Fibroblast of skin of left biceps (primary cell): ENCODE measurements at places on chromosomes 2 and 18.

- DNase-seq, result no peak
Observed at GRCh38 chr2:45145073-45145899, 136.0 kb upstream of the SIX2 start.

GRCh38 chr2:28276076-28276618 lies 116.5 kb upstream of the FOSL2 start:
- DNase-seq, result peak; percentile 96

DNA sequence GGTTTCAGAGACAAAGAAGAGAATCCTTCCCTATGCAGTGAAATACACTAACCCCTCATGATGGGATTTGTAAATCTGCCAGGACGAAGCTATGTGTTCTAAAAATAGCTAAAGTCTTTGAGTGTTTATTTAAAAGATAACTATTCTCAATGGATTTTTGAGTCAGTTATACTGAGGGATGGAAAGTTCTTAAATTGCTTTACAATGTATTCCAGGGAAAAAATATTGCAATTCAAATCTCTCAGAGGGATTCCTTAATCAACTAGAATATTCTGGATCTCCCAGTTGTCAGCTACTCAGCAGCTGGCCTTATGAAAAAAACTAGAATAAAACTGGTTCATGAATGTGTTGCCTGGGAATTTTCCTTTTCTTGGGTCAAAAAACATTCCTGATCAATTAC lies 312.4 kb downstream of the PLCL1 start:
- peak; percentile 48 for DNase-seq

- DNase-seq, result peak; percentile 66
Observed at GRCh38 chr2:107325981-107326786, 440.2 kb upstream of the ST6GAL2 start.

DNA sequence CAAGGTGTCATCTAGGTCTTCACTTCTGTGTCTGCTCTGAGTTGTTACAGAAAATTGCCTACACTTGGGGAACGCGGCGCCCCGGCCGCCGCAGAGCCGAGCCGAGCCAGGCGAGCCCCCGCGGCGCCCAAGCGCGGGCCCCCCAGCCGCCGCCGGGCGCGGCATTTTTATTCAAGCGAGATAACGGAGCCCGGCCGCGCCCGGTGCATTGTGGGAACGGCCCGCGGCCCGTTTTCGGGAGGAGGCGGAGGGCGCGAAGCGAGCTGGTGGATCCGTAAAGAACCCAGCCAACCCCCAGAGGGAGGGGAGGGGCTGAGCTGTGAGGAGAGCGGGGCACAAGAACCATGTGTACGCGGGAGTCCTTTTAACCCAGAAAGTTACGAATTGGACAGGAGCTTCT lies 191.8 kb downstream of the FTCDNL1 start:
- DNase-seq, result peak; percentile 8

GRCh38 chr2:148582679-148583511 lies 61.7 kb upstream of the EPC2 start:
- no peak for DNase-seq

- peak; percentile 49 for DNase-seq
Observed at GRCh38 chr2:209351636-209352035, 72.2 kb upstream of the MAP2 start.

GRCh38 chr2:201674298-201674697 lies 24.1 kb downstream of the MPP4 start:
- no peak for DNase-seq

DNA sequence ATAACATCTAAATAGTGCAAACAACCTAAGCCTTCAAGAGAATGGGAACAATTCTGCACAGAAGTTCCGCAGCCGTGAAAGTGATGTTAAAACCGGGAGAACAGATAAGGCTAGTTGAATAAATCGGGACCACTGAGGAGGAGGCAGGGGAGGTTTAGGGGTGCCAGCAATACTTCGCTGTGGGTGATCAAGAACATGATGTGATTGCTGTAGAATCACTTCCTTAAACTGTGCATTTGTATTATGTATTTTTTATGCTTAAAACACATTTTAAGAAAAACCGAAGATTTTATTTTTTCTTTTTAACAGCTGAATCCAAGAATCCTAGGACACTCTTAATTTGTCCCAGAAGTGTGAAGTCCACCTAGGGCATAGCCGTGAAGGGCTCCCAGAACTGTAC lies 33.6 kb downstream of the TTC32 start:
- no peak for DNase-seq

- DNase-seq, result peak; percentile 54
Observed at GRCh38 chr2:224793946-224794345, 77.8 kb upstream of the CCDC195 start.

DNA sequence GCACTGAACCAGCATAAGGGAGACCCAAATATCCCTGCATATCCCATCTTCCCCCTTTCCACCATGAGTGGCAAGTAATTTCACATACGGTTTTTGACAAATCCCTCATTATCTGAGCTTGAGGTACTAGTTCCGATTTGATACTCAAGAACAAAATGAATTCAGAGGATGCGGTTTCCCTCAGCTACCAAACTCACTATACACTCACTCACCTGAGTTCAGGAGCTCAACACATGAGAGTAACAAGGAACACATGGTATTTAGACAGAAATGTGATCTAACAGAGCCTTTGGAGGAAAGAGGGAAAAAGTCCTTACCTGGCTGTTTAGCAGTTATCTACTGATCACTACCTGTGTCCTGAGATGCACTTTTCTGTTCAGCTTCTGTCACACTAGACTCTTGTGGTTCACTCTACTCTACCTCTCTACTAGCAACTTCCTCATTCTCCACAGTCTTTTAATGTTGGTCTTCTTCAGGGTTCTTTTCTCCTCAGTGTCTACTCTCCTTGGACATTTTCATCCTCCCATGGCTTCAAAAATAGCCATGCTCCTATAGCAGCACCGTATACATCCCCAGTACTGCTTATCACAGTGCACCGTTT lies 25.1 kb downstream of the ASXL2 start:
- DNase-seq, result no peak

DNA sequence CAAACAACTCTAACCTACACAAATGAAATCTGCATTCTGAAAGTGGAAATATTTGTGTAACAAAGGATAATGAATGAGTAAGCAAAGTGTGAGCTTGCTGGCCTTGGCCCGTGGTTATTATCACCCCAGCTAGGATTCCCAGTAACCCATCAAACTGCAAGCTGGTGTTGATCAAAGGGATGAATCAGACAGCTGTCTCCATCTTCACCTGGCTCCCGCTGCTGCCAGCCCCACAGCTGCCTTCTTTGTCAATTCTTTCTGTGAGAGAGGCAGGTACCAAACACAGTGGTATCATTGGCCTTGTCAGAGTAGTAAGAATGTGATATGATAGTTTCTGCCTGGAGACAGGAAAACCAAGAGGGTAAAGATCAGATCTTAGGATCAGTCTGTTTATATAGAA lies 25.2 kb upstream of the RGPD4 start:
- no peak for DNase-seq

GRCh38 chr2:25131567-25132298 lies 36.6 kb downstream of the POMC start:
- no peak for DNase-seq

GRCh38 chr18:8890957-8891464 lies 185.7 kb downstream of the MTCL1 start:
- peak; percentile 86 for DNase-seq

GRCh38 chr2:202317080-202317857 lies 51.7 kb downstream of the NOP58 start:
- DNase-seq, result peak; percentile 92

GRCh38 chr2:128734521-128735295 lies 416.0 kb upstream of the HS6ST1 start:
- DNase-seq, result no peak

DNA sequence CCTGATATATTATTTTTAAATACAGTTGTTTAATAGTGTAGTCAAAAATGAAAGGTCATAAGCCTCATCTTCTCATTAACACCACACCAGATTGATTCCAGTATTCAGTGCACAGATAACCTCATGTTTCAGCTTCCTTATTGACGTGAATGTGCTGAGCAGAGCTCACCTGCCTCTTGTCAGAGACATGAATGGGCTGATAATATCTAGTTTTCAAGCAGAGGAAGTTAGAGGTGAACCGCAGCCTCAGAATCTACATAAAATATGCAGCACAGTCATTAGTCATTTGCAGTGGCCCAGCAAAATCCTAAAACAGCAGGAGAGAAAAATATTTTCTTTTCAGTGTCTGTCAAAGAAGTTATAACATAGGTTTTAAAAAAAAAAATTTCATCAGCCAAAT lies 216.2 kb downstream of the GBX2 start:
- no peak for DNase-seq

DNA sequence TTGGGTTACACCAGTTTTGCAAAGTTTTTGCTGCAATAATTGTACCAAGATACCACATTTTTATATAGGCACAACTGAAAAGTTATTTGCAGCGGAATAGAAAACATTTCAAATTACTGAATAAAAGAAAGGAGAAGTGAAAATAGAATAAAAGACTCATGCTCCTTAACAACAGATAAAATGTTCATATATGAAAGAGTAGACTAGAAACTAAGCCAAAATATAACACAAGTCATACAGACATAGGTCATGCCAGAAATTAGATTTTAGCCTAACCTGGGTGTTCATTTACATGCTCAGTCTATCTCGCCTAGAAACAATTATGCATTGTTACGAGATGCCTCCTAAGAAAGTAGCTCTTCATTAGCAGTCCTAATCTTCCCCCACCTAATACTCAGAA lies 16.4 kb upstream of the MAP3K20 start:
- no peak for DNase-seq

- no peak for DNase-seq
Observed at GRCh38 chr18:7307526-7307925, 76.6 kb downstream of the LRRC30 start.

DNA sequence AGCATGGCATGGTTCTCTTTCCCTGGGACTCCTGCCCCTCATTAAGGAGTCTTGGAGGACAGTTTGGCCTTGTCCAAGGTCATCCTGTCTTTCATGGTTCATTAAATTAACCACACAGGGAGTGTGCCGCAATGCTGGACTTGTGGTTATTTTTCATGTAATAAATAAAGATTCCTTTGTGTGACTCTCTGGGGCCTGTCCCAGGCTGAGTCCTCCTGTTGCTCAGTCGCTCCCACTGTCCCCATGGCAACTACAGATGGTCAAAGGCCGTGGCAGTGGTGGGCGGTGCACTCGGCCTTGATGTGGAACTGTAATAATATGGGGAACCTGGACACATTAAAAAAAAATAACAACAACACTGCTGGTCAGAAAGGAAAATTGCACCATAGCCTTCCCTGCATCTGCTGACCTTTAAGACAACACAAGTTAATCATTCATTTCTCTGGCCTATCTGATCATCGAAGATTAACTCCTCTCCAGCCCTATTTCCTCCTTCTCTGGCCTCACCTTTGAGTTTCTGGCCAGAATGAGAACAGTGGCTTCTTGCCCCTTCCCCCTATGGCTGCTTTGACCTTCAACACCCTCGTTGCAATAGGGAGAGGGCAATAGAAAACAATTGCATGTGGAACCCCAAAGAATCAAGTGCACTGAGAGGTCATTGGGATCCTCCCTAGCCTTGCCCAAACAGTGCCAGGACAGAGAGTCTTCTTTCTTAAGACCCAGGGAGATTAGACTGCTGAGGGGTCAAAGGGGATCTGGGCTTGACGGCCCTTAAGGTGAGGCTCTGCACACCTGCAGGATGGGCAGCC lies 44.7 kb downstream of the PSD4 start:
- no peak for DNase-seq

DNA sequence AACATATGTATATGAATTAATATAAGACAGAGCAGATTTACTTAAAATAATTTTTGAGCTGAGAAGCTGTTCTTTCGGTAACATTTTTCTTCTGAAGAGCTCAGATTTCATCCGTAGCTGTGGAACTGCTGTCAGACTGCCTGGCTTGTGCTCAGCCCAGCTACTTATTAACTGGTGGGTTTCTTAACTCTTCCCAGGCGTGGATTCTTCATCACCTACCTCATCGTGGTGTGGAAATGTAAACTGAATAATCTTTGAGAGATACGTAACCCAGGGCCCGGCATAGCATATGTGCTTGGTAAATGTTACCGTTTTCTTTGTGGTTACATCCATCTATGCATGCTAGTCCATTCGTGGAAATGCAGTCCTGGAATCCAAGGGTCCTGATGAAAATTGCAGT lies 145.0 kb downstream of the MCFD2 start:
- peak; percentile 92 for DNase-seq

DNA sequence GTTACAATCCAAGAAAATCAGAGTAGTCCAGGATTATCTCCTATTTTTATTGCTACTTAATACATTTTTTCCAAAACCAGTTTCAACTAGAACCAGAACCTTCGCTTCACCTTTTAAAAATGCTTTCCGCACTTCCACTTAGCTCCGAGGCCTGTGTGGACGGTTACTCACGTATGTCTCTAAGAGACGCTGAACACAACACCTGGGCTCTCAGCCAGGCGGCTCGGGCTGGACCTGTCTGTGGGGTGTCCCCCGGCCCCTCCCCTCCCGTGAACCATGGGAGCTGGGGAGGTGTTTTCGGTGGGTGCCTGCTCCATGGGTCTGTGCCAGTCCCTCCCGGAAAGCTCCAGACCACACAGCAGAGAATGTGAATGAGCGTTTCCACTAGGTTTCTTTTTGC lies 223.8 kb downstream of the GLI2 start:
- no peak for DNase-seq

DNA sequence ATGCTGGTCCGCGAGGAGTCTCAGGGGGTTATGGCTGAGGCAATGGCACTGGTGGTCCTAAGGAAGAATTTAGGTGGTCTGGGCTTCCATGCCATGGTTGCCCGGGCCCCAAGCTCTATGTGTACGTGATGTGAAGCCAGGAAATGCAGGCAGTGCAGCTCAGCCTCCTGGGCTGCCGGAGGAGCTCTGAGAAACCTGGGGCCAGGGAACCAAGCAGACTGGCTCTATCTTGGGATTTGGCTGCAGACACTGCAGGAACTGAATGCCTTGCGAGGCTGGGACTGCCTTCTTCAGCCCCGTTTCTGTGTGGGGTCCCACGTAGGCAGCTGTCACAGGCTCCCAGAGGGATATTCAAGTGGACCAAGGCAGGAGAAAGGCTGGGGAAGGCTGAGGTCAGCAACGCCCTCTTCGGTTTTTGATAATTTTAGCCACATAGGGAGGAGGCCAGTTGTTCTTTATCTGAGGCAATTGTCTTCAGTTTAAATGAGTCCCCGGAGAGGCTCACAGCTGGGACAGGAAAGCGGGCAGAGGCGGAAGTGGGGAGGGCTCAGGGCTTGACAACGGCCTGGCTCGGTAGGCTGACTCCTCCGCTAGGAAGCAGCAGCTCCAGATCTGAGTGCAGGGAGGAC lies 77.7 kb downstream of the RHOB start:
- DNase-seq, result no peak

GRCh38 chr2:72947952-72948830 lies 30.9 kb downstream of the EMX1 start:
- no peak for DNase-seq

DNA sequence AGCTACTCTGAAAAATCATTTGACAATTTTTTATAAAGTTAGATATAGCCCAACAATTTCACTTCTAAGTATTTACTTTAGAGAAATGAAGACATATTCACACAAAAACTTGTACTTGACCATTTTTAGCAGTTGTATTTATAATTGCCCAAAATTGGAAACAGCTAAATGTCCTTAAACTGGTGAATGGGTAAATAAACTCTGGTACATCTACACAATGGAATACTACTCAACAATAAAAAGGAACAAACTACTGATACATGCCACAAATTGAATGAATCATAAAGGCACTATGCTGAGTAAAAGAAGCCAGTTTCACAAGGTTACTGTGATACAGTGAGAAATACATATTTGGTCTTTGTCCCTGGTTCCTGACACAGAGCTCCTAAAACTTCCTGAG lies 32.8 kb upstream of the BBS5 start:
- DNase-seq, result no peak

GRCh38 chr2:171810422-171811244 lies 83.4 kb downstream of the SLC25A12 start:
- DNase-seq, result no peak

- DNase-seq, result no peak
Observed at GRCh38 chr2:23533338-23533695, 148.3 kb downstream of the KLHL29 start.
